Stimulated activated CD4-positive, alpha-beta T cell treated with anti-CD3 and anti-CD28 coated beads, Interleukin-2, amount 100 ng/mL, for 48 hours (primary cell): ENCODE measurements at places on chromosomes 4 and X.

DNA sequence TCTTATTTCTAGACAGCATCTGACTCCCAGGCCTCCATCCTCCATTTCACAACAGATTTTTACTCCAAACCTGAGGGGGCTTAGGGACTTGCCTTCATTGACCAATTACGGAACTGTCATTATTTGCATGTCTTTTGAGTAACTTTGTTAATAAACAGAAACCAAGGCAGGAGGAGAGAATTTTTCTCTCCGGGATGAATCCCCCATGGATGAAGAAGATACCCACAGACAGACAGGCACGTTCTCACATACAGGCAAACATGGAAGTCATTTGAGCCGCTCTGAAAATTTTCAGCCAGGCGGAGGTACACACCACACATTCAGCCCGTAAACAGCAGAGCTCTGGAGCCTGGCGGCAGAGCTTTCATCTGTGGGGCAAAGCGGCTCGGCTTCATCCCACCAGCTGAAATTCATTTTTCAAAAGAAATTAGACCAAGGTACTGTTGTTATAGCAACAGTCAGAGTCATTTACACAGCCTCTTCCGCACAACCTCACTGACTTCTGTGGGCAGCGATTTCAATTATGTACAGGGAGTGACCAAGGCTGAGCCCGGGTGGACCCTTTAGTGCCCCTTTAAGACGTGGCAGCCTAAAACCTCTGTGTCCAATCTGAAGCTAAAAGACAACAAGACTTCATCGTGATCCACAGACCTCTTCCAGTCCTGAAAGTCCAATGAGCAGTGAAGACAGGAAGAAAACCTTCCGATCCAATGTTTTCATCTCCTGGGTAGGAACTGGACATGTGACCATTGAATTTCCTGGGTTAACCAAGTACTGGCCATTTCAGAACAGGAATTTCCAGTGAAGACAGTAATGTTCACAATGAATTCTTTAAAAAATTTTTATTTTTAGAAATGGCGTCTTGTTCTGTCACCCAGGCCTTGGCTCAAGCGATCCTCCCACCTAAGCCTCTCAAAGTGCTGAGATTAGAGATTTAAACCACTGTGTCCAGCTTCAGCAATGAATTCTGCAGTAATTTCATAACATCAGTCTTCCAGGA is 237.0 kb downstream of the MGST2 start:
- no peak for DNase-seq

DNA sequence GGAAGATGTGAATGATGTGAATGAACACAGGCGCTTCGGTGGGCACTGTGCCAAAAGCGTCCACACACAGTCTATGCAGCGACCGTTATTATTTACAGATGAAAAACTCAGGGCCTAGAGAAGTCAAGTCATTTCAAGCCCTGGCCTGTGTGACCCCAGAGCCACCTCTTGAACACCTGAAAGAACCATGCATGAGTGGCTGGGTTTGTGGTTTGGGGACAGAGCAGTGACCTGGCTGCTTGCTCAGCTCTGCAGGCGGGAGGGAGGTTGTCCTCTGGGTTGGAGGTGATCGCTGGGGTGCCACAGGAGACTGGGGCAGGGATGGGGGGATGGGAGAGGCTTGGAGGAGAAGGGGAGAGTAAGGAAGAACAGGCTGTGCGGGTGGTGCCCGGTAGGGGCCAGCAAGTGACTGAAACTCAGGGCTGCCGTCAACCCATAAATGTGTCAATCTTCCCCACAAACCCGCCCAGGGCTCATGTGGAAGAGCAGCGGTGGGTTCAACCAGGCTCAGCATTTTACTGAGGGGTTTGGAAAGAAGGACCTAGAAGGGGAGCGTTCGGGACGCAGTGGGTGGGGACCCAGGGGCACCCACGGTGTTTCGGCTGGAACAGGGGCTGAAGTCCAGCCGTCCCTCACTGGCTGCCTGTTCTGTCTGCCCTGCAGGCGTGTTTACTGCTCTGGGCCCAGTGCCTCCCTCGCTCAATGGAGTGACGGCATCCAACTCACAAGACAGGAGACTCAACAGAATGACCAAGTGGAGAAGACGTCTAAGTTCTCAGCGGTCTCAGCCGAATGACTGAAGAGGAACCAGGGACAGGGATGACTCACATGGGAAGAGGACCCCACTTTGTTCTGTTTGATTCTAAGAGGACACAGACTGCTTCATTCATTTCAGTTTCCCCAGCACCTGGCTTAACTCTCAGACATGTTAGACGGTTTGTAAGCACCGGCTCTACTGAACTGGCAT is 167.8 kb downstream of the AFAP1 start:
- no peak for DNase-seq

GRCh38 chr4:4666693-4667621 is 125.1 kb upstream of the STX18 start:
- no peak for DNase-seq

DNA sequence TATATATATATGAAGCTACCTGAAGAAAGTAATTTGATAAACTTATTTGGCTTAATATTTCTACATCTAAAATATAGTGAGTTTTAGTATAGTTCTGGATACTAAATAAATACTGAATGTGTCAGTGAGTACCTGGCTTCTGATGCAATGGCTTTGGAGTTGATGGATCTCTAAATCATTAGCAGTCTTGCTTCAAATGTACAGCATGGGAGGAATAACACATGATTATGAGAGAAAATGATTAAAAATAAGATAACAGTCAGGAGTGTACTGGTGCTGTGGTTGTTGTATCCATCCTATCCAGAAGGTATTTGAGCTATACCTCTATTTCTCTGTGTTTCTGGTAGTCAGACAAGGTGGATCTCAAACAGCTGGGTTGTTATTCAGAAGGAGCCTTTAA is 641.3 kb downstream of the TRAM1L1 start:
- DNase-seq: no peak

DNA sequence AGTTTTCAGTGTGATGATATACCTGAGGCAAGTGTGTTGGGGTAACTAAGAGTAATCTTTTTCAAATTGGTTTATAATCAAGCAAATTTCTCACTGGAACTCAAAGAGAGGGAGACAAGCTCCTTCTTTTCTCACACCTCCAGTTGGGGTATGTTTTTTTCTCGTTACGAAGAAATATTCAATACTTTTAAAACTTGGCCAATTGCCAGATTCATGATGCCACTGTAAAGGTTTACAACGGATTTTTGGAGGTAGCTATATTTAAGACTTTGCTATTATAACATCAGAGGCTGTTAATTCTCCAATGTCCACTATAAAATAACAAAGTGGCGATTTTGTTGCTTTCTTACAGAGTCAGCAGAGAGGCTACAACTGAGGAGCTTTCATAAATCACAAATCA is 49.2 kb upstream of the ATP8A1 start:
- DNase-seq: no peak
